Progenitor cell of endocrine pancreas (in vitro differentiated cells): ENCODE measurements at places on chromosomes 2 and 18.

DNA sequence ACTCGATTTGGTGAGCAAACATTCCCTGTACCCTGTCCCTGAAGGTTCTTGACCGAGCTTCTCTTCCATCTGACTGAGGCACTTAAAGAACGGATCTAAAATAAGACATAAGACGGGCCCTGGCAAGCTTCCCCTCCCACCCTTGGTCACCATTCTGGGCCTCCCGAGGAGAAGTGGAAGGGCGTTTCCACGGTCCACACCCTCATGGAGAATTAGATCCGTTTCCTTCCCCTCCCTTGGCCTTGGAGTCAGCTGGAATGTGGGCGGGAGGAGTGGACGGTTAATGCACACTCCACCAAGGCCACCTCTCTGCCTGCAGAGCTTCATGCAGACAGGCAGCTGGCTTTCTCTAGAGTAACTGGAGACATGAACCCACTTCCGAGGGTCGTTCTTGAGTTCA is 257.3 kb upstream of the APCDD1 start:
- peaks cover 18% of the 10 kb centered on the region for H3K27me3 ChIP-seq
- no peaks in the 10 kb centered on the region for H3K4me1 ChIP-seq
- DNase-seq = no peak
- no peak overlapping the region for H3K27ac ChIP-seq
- H3K36me3 ChIP-seq = no peaks in the 10 kb centered on the region

DNA sequence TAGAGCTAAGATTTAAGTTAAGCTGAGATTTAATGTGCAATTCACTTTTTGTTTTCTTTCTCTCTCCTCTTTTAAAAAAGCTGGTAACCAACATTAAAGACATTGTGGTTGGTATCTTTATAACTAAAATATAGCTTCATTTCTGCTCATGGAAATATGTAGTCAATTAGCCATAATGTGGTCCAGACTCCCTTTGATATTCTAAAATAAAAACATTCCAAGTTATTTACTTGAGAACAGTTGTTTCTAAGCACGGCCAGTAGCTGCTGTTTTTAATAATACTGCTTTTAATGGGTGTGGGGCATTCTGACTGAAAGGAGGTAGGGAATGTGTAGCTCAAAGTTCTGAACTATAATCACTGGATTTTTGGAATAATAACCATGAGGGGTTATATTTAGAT is 183.3 kb upstream of the FBXO11 start:
- H3K4me3 ChIP-seq = no peak overlapping the region
- no peaks in the 10 kb centered on the region for H3K36me3 ChIP-seq
- peaks cover 7% of the 10 kb centered on the region for H3K27me3 ChIP-seq
- DNase-seq = no peak

DNA sequence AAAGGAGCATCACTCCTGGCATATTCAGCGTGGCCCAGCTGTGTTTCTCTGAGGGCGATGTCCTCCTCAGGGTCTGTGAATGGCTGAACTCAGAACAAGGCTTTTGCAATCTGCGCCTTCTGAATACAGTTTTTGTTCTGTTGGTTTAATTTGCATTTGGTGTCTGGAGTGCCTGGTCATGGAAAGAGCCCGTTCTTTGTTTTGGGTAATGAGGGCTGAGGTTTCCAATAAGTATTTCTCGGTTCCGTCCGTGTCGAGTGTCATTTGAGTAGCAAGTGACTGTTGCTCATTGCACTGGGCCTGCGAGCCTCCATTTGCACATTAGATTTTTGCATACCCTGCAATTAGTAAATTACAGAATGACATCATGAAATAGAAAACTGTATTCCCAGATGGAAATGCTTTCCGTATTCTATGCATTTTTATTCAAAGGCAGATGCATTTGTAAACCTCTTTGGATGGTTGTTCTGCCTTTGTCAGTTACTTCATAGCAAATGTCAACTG is 57.3 kb downstream of the NEDD4L start:
- peaks cover 3% of the 10 kb centered on the region for H3K36me3 ChIP-seq
- no peaks in the 10 kb centered on the region for H3K27me3 ChIP-seq
- no peak overlapping the region for H3K4me3 ChIP-seq
- no peak overlapping the region for H3K27ac ChIP-seq
- DNase-seq = no peak

DNA sequence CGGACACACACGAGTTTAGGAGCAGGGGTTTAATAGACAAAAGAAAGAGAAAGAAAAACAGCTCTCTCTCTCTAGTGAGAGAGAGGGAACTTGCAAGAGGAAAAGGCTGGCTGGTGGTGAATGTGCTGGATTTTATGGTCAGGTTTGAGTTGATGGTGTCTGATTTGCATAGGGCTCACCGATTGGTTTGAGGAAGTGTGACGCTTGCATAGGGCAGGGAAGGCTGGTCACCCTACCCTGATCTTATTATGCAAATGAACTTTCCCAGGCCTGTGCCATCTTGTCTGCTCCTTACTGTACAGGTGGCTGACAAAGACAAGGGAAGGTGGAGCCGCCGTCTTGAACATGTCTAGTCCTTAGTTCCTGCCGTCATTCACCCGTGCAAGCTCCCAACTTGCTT is 408.9 kb downstream of the RIT2 start:
- peaks cover 11% of the 10 kb centered on the region for H3K4me1 ChIP-seq
- H3K27ac ChIP-seq = peak overlapping the region; percentile 84
- no peak for DNase-seq
- no peak overlapping the region for H3K4me3 ChIP-seq

DNA sequence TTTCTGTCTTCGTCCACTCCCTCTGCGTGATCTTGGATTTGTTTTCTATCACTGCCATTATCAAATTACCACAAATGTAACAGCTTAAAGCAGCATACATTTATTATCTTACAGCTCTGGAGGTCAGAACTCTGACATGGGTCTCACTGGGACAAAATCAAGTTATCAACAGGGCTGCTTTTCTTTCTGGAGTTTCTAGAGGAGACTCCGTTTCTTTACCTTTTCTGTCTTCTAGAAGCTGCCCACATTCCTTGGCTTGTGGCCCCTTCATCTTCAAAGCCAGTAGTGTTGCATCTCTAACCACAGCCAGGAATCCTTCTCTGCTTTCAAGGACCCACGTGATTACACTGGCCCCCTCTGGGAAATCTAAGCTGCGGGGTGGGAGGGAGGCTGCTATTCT is 21.9 kb upstream of the TET3 start:
- H3K27me3 ChIP-seq = no peaks in the 10 kb centered on the region
- H3K27ac ChIP-seq = peak overlapping the region; percentile 67
- no peaks in the 10 kb centered on the region for H3K4me1 ChIP-seq
- no peak for DNase-seq
- peaks cover 18% of the 10 kb centered on the region for H3K36me3 ChIP-seq
- H3K4me3 ChIP-seq = no peak overlapping the region
